Left ventricle myocardium inferior (tissue), 1 donor: ENCODE measurements at places on chromosomes 5 and 9. TPM values are rescaled to one million over a fixed set of nuclear protein-coding genes. Genes with fewer than 3 reads are reported as not detected.
A peak's percentile ranks its signal among the peaks of the same experiment; 100 is the strongest.

The SLC4A9 gene
- total RNA-seq, result 0.44 TPM

The OXCT1 gene
- total RNA-seq, result 234 TPM

The SLC6A7 gene
- not detected for total RNA-seq

The PPP3R2 gene
- total RNA-seq, result not detected

The TMC1 gene
- 0.25 TPM for total RNA-seq

DNA sequence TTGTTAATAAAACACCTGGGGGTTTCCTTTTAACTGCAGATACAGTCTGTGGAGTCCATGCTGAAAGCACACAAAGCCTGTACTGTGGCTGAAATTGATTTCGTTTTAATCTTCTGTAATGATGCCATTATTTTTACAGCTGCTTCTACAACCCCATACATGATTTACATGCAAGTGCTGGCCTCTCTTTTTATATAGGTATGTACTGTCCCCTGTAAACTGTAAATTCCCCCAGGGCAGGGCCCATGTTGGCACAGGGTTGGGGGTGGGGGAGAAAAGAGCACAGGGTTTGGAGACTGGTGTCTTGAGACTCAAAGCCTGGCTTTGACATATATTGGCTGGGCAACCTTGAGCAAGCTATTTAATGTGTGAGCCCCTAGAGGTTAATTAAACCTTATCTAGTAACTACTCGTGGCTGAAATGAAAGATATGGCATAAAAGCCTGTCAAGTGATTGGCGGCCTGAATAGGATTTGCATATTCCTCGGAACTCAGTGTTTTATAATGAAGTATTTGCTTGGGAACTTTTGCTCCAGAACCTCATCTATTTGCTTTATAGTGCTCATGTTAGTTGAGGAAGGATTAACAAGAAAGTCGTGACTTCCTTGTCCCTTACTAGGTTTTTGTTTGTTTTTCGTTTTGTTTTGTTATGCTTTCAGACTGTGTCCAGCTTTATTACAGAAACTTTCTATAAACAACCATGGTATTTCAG is 34.0 kb downstream of the KLF4 start:
- H3K27me3 ChIP-seq, result no peaks in the 10 kb centered on the region
- H3K4me1 ChIP-seq, result no peaks in the 10 kb centered on the region
- H3K36me3 ChIP-seq, result no peaks in the 10 kb centered on the region
- DNase-seq, result no peak
- no peak overlapping the region for H3K4me3 ChIP-seq

The YIPF5 gene
- 26.1 TPM for total RNA-seq

DNA sequence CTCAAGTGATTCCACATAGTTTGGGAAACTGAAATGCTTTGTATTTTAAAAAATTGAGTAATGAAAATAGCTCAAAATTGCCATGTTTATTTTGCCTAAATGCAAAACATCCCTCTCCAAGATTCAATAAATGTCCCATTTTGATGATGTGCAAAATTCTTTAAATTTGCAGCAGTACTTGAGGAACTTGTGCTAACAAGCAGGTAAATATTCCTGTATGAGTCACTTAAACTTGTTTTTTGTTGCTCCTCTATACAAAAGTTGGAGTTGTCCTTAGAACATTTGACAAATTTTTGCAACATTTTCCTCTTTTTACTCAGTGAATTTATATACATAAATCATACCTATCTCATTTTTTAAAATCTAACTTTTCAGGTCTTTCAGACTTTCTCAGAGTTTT is 280.2 kb downstream of the CDH12 start:
- H3K27ac ChIP-seq, result no peak overlapping the region
- no peak overlapping the region for H3K4me3 ChIP-seq
- no peak for DNase-seq
- no peaks in the 10 kb centered on the region for H3K36me3 ChIP-seq

GRCh38 chr5:59703789-59704188 is 189.7 kb downstream of the PDE4D start:
- no peak overlapping the region for H3K4me3 ChIP-seq
- no peaks in the 10 kb centered on the region for H3K4me1 ChIP-seq
- H3K27ac ChIP-seq, result no peak overlapping the region
- DNase-seq, result no peak
- H3K36me3 ChIP-seq, result no peaks in the 10 kb centered on the region

- H3K27me3 ChIP-seq, result peaks cover 93% of the 10 kb centered on the region
- H3K4me3 ChIP-seq, result no peak overlapping the region
- no peaks in the 10 kb centered on the region for H3K36me3 ChIP-seq
- DNase-seq, result no peak
These were observed 154.3 kb upstream of the PITX1 start for GRCh38 chr5:135188233-135188914.

The FGD3 gene
- total RNA-seq, result 1.8 TPM

The IL9 gene
- total RNA-seq, result not detected

The PCDHGC4 gene
- total RNA-seq, result 1.8 TPM

- DNase-seq, result no peak
- peaks cover 23% of the 10 kb centered on the region for H3K4me1 ChIP-seq
- H3K36me3 ChIP-seq, result no peaks in the 10 kb centered on the region
- no peak overlapping the region for H3K4me3 ChIP-seq
These were observed 5.6 kb upstream of the GPX3 start for GRCh38 chr5:151014680-151015343.

GRCh38 chr5:10707198-10708142 is 53.6 kb downstream of the DAP start:
- peaks cover 37% of the 10 kb centered on the region for H3K4me1 ChIP-seq
- H3K27ac ChIP-seq, result no peak overlapping the region
- no peaks in the 10 kb centered on the region for H3K27me3 ChIP-seq
- H3K36me3 ChIP-seq, result no peaks in the 10 kb centered on the region

The GRIN1 gene
- total RNA-seq, result not detected

The RETREG1 gene
- 269 TPM for total RNA-seq

DNA sequence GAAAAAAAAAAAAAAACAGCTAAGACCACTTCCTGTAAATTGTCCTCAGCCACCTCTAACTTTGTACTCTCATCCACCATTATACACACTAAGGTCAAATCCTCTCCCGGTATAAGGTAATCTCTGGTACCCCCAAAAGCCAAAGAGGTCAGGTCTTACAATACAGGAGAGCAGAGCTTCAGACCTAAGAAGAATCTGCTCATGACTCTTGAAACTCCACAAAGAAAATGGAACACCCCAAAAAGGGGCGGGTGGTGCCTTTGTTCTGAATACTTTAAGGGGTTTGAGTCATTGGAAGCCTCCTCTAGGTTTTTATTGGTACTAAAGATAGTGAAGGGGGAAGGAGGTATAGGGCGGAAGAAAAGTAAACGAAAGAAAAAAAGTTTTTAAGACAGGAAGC is 69.8 kb downstream of the COL15A1 start:
- H3K36me3 ChIP-seq, result peaks cover 48% of the 10 kb centered on the region
- no peaks in the 10 kb centered on the region for H3K4me1 ChIP-seq
- H3K27me3 ChIP-seq, result no peaks in the 10 kb centered on the region
- no peak overlapping the region for H3K27ac ChIP-seq

DNA sequence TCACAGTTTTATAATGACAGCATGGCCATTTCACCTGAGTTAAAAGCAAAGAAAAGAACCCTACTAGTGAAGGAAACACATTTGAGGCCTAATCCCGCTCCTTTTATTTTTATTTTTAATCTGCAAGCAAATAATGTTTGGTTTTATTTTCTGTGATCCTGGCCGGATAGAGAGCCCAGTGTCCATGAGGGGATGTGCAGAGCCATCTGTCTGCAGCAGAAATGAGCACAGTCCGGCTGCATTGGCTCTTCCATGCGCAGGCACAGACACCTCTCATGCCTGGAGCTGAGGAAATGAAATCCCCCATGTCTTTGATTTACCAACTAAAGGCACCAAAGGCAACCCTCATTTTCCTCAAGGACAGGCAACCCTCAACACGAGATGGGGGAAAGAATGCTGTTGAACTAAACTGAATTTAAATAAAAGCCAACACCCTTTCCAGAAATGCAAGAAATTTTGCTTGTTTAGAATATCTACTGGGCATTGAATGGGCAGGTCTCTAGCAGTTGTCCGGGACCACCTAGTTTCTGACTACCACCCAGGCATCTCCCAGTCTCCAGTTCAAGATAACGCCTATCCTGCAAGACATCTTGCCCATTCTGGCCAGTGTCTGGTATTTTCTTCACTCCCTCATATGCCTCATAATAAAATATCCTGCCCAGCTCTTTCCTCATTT is 47.9 kb upstream of the SEMA6A start:
- H3K27me3 ChIP-seq, result no peaks in the 10 kb centered on the region
- H3K27ac ChIP-seq, result no peak overlapping the region
- no peaks in the 10 kb centered on the region for H3K36me3 ChIP-seq
- no peak overlapping the region for H3K4me3 ChIP-seq

- H3K36me3 ChIP-seq, result peaks cover 2% of the 10 kb centered on the region
- H3K27me3 ChIP-seq, result no peaks in the 10 kb centered on the region
- no peak for DNase-seq
- peak overlapping the region; percentile 98 for H3K4me3 ChIP-seq
These were observed 846 bp downstream of the MGAT1 start for GRCh38 chr5:180801596-180802324.

- H3K27me3 ChIP-seq, result no peaks in the 10 kb centered on the region
- H3K36me3 ChIP-seq, result no peaks in the 10 kb centered on the region
- no peaks in the 10 kb centered on the region for H3K4me1 ChIP-seq
- H3K4me3 ChIP-seq, result no peak overlapping the region
- no peak for DNase-seq
- no peak overlapping the region for H3K27ac ChIP-seq
These were observed 383.5 kb downstream of the RASEF start for GRCh38 chr9:82679472-82679871.

DNA sequence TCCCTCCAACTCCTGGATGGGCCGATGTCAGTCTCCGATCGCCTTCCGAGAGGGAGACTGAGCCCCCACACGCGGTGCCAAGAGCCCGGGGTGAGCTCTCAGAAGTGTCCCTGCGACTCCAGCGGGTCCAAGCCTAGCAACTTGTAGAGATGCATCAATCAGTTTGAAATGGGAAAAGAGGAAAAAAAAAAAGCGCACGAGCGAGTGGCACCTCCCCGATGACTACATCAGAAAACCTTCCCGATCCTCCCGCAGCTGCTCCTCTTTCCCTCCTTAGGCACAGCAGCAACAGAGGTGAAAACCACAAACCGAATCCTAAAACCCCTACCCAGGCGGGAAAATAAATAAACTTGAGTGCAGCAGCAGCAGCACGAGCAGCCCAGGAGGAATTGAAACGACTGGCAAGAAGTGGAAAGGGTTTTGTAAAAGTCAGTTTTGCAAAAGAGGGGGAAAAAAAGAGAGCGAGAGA is 1.0 kb upstream of the EFNA5 start:
- H3K27ac ChIP-seq, result peak overlapping the region; percentile 92
- no peaks in the 10 kb centered on the region for H3K36me3 ChIP-seq
- peaks cover 48% of the 10 kb centered on the region for H3K4me1 ChIP-seq
- peak; percentile 17 for DNase-seq

DNA sequence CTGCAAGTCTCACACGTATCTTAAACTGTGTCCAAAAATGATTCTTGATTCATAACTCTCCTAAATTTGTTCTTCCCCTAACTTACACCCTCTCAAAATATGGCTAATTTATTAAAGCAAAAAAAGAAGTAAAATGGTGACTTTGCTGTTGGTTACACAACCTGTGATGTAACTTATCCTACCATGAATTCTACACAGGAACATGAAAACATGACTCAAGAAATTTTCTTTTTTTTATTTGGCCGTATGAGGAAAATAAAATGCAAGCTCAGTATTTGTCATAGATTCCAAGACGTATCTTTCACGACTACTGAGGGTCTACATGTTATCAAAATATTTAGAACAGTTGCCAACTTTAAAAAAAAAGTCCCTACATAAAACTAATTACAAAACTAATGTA is 9.2 kb downstream of the LIFR start:
- no peaks in the 10 kb centered on the region for H3K27me3 ChIP-seq
- DNase-seq, result no peak
- peaks cover 91% of the 10 kb centered on the region for H3K4me1 ChIP-seq
- H3K27ac ChIP-seq, result peak overlapping the region; percentile 66

- H3K4me1 ChIP-seq, result no peaks in the 10 kb centered on the region
- no peak for DNase-seq
- H3K27ac ChIP-seq, result no peak overlapping the region
- H3K4me3 ChIP-seq, result no peak overlapping the region
- H3K36me3 ChIP-seq, result no peaks in the 10 kb centered on the region
- no peaks in the 10 kb centered on the region for H3K27me3 ChIP-seq
These were observed 26.0 kb upstream of the JAK2 start for GRCh38 chr9:4959031-4959430.

- H3K4me3 ChIP-seq, result no peak overlapping the region
- H3K36me3 ChIP-seq, result no peaks in the 10 kb centered on the region
- no peaks in the 10 kb centered on the region for H3K27me3 ChIP-seq
These were observed 326.7 kb upstream of the EFNA5 start for GRCh38 chr5:107997338-107997980.

DNA sequence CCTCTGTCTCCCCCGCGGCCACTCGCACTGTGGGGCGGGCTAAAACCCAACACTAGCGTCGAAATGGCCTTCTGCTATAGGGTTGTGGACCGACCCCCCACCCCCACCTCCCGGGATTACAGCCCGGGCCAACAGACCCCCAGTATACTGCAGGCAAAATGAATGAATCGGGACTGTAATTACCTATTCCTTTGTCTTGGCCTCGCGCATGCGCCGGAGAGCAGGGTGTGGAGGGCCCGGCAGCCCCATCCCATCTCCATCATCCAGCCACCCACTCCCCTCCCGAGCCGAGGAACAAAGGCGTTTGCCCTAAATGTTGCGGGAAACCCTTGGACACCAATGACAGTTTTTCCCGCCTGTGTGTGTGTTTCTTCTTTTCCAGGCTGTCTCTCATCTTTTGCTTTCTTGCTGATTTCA is 1.6 kb downstream of the BASP1 start:
- H3K4me1 ChIP-seq, result peaks cover 25% of the 10 kb centered on the region
- no peak overlapping the region for H3K27ac ChIP-seq
- H3K27me3 ChIP-seq, result peaks cover 96% of the 10 kb centered on the region
- no peaks in the 10 kb centered on the region for H3K36me3 ChIP-seq
